Activated CD8-positive, alpha-beta memory T cell treated with anti-CD3 and anti-CD28 coated beads, Interleukin-2, amount 10 ng/mL, durations not matched to agents 7 days and 5 days (primary cell): ENCODE measurements at places on chromosomes 5 and 9. TPM values are rescaled to one million over a fixed set of nuclear protein-coding genes. Genes with fewer than 3 reads are reported as not detected.
A peak's percentile ranks its signal among the peaks of the same experiment; 100 is the strongest.

DNA sequence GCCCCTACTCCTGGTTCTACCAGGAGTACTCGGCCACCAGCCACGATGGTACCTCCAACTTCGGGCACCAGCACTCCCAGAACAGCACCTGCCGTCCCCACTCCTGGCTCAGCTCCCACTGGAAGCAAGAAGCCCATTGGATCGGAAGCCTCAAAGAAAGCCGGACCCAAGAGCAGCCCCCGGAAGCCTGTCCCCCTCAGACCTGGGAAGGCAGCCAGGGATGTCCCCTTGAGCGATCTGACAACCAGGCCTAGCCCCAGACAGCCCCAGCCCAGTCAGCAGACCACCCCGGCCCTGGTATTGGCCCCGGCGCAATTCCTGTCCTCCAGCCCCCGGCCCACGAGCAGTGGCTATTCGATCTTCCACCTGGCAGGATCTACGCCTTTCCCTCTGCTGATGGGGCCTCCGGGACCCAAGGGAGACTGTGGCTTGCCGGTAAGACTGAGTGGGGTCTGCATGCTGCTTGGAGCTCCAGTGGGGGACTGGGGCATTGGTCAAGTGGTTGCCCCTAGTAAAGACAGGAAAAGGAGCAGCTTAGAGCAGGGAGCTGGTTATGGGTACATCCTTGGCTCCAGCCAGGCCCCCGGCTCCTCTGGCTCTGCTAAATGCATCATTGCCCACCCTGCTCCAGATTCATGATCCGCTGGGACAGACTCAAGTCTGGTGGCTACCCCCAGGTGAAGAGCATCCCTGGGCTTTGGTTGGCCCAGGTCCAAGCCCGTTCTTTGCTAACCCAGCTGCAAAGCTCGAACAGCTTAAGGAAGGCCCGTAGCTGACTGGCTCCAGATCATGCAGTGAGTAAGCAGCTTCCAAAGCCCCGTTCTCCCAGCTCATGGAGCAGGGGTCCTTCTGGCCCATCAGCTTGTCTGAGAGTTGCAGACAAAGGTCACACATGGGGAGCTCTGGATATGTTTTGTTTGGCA is 14.0 kb downstream of the COL27A1 start:
- no peak for DNase-seq

DNA sequence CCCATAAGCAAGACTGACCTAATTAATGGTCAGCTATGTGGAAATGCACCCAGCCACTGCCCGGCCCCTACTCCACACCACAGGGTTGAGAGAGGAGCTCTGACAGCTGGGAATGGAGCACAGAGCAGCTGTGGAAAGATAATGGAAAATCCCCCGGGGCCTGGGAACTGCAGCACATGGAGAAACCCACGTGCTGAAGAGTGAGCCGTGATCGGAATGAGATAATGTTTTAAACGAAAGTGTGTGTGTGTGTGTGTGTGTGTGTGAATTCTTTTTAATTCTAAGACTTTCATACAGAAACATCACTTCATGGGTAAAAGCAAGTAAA is 13.1 kb upstream of the SLC12A7 start:
- no peak for DNase-seq

DNA sequence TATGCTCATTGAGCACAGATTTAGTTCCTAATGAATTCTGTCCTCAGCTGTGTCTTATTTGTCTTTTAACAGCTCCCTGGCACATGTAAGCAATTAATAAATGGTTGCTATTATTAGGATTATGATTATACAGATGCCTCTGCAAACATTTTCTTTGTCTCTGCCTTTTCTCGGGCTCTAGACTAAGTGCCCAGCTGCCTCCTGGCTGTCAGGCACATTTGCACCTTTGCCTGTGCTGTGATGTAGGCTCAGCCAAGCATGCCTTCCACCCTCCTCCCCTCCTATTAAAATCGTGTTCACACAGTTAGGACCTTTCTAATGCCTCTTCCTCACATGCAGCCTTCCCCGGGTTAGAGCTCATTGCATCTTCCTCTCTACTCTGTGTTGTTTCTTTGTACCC is 25.7 kb downstream of the NPR3 start:
- DNase-seq, result no peak

DNA sequence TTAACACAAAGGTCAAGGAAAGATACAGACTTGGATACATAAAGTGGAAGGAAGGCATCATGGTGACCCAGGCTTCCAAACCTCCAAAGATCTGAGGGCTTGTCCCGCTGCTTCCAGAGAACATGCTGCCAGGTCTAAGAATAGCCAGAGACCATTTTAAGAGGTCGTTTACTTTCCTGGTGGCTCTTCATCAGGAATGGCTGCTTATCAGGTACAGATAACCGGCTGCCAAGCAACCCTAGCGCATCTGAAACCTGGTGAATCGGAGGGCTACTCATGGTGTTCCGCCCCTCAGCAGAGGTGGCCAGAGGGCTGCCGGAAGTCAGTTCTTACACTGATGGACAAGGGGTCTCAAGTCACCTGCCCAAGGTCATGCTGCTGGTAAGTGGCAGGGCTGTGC is 251.3 kb upstream of the DAP start:
- no peak for DNase-seq

- no peak for DNase-seq
Measured at GRCh38 chr5:174583071-174583470, 141.3 kb upstream of the MSX2 start.

GRCh38 chr5:166356096-166356495 is 1935.3 kb upstream of the WWC1 start:
- no peak for DNase-seq

DNA sequence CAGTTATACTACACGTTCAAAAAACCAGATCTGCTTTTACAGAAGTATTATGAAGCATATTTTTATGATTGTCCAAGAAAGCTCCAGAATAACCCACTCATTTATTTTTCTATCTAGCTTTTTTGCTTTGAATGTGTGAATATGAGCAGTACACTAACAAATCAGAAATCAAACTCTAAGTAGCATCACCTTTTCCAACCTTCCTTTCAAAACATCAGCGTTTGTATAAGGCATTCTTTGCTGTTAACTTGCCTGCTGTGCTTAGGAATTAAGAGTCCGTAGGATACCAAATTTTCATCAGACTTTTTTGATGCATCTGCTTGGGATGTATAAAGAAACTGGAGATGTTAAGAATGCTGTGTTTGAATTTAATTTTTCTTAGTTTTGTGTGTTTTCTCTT is 3.8 kb downstream of the TLE4 start:
- DNase-seq, result no peak

DNA sequence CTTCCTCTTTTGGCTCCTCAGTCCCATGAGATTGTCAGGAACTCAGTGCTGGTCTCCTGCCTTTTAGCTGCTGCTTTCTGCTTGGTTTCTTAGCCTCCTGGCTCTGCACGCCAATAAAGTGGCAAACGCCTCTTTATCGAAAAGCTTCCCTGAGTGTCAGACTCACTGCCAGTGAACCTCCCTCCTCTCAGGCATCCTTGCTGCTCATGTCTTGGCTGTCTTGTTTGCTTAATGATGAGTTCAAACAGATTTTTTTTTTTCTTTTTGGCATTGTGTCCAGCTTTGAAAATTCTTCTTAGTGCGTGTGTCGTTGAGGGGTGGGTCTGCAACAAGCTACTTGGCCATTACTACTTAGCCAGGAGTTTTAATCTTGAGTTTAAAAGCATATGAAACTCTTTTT is 14.9 kb downstream of the RASGRF2 start:
- no peak for DNase-seq

DNA sequence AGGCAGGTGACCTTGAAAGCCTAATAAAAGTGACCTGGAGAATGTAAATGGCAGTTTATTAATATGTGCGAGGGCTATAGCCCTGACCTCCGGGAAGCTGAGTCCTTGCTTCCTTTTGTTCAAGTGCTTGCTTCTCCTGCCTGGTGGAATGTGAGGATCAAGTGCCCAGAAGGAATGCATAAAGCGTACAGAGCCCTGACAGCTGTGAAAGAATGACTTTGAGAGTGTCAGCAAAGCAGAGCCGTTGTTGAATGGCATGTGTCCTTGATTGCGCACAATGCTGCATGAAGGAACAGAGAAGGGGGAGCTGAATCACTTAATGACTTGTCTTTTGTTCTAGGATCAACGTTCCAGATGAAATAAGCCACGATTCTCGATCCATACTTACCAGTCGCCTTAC is 133.0 kb downstream of the SLF1 start:
- DNase-seq, result no peak

- DNase-seq, result peak; percentile 37
Measured at GRCh38 chr5:1662559-1663085, 137.0 kb downstream of the MRPL36 start.

- no peak for DNase-seq
Measured at GRCh38 chr5:821504-821903, 29.3 kb downstream of the ZDHHC11 start.

DNA sequence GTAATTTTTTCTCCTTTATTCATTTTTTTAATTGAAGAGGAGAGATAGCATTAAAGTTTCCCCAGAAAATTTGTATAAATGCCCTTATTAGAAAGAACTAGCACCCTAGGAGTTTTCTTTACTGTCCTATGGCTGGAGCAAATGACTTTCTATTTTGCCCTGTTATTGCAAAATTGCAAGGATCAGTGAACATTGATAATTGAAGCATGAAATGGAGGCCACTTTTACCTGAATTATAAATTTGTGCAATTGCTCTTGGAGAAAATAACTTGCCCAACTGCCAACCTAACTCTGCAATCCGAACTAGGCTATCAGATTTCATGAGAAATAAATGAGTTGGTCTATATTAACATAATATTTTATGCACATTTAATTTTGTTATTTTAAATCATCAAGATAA is 111.9 kb downstream of the MTRR start:
- no peak for DNase-seq

DNA sequence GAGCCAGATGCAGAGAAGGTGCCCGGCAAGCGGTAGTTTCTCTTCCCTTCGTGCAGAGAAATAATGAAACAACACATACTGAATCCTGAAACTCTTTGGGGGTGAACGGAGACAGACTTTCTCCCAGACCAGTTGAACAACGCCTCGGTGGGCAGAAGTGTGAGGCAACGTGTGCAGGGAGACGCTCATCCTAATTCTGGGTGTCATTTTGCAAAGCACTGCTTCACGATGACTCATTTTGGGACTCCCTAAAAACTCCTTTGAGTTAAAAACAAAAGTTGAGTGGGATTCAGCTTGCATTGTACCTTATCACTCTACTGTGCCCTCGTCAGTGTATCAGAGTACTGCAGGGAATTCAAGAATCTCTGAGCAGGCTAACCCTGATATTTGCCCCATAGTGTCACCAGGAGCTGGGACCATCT is 3.5 kb upstream of the NEK6 start:
- peak; percentile 74 for DNase-seq

- DNase-seq, result no peak
Measured at GRCh38 chr9:104386425-104387069, 117.5 kb upstream of the OR13F1 start.

DNA sequence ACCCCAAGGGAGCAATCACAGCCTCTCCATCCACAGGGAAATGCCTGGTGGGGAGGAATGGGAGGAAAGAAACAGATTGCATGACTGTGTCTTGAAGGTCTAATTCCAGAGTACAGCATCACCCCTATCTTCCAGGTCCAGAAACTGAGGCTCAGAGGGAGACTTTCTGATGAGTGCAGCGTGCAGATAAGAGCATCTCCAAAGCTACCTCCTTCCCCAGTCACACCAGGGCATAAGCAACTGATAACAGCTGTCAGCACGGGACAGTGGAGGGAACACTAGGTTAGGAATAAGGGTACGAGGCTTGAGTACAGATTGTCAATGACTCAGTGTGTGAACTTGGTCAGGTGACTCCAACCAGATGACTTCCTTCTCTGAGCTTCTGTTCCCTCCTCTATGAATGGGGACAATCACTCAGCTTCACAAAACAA is 126.9 kb downstream of the KCNIP1 start:
- DNase-seq, result no peak

DNA sequence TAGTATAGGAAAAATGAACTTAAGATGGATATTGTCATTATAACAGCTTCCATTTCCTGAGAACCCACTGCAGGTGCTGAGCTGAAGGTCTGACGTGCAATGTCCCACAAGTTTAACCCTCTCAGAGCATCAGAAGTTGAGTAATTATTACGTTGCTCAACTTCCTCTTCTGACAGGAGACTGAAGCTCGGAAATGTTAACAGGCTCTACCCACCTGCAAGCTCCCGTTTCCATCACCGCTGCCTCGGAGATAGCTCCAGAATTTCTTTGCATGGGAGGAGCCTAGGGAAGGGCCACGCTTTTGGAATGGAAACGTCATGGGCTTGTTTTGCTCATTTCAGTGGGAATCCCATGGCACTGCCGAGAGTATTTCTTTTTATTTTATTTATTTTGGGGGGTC is 1.0 kb upstream of the NTMT1 start:
- peak; percentile 61 for DNase-seq

- DNase-seq, result no peak
Measured at GRCh38 chr9:504921-505740, 290.5 kb downstream of the DOCK8 start.

DNA sequence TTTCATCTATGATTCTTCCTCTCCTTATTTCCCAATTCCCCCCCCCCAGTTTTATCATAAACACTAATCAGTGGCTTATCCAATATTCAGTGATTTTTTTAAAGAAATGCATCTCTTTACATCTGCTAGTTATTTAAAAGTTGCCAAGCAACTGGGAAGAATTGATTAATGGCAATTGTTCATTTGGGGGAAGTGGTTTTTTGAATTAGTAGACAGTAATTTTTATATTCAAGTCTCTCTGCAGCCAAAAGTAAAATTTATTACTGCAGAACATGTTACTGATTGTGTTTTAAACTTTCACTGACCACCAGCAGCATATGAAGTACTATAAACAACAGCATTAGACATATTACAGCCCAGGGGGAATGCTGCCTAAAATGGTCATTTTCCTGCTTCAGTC is 308.8 kb upstream of the NREP start:
- DNase-seq, result no peak

DNA sequence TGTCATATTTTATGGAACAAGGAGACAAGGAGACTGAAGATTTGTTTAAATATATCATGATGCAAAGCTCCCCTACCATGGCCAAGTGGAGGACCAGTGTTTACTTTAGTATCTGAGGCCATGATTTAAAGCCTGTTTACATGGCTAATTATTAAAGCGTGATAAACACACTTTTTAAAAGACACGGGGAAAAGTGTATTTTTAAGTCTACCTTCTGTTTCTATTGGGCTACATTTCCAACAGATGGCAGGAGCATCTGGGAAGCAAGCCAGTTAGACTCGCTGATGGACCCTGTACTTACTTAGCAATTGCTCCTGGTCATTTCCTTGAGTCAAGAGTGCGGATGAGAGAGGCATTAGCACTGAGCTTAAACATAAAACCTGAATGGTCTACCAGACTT is 480.3 kb upstream of the SEMA6A start:
- no peak for DNase-seq

- no peak for DNase-seq
Measured at GRCh38 chr5:140870221-140871201, 1.8 kb downstream of the PCDHA11 start.

The MARCHF11 gene
- not detected for total RNA-seq

The SLC6A18 gene
- total RNA-seq, result not detected

The TSLP gene
- 0.20 TPM for total RNA-seq

The RAI14 gene
- total RNA-seq, result 0.61 TPM

The SPINK7 gene
- total RNA-seq, result not detected

The NDST1 gene
- total RNA-seq, result 0.58 TPM

The ALDH1A1 gene
- not detected for total RNA-seq

The SPINK6 gene
- not detected for total RNA-seq
